GM04503 (cell line): ENCODE measurements at places on chromosomes 6 and 20.

- DNase-seq: no peak
Observed at GRCh38 chr20:63708301-63709148, 686 bp downstream of the ZGPAT start.

DNA sequence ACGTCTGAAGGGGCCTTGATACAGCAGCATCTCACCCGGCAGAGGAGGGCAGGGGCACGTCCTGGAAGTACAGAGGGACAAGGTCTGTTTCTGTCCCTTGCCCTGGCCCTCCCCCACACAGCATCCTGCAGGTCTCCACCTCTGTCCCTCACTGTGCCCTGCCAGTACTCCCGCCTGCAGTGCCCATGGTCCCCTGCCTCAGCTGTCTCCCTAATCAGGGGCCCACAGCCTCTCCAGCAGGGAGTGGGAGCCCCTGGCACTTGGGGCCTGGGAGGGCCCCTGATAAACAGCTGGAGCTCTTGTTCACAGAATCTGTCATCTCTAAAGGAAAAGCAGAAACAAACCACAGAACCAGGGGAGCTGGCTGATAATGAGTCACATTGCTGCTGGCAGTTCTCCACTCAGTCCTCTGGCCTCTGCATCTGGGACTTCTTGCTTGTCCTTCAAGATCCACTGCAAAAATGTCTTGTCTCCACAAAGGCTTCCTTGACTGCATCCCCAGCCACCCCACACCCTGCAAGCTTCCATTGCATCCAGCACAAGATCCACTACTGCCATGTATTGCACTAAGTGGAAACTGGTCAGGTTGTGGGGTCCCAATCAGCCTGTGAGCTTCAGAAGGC is 33.2 kb upstream of the TAF8 start:
- peak; percentile 41 for DNase-seq

GRCh38 chr6:38018755-38019165 is 199.2 kb downstream of the ZFAND3 start:
- DNase-seq: no peak

DNA sequence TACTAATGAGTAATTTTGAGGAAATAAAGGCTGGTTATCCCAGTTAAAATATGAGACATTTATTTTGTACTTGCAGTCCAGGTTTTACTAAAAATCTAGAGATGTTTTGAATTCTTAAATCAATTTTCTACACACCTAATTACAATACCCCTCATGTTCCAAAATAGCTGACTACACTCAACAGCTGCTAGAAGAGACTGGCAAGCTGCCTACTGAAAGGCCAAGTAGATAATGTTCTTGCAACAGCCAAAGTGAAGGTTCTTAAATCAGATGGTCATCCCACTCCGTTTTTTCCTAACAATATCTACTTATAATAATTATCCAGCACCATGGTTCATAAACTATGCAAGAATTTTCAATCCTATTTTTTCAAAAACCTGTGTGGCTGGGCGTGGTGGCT is 69.0 kb downstream of the DTNBP1 start:
- DNase-seq: no peak

DNA sequence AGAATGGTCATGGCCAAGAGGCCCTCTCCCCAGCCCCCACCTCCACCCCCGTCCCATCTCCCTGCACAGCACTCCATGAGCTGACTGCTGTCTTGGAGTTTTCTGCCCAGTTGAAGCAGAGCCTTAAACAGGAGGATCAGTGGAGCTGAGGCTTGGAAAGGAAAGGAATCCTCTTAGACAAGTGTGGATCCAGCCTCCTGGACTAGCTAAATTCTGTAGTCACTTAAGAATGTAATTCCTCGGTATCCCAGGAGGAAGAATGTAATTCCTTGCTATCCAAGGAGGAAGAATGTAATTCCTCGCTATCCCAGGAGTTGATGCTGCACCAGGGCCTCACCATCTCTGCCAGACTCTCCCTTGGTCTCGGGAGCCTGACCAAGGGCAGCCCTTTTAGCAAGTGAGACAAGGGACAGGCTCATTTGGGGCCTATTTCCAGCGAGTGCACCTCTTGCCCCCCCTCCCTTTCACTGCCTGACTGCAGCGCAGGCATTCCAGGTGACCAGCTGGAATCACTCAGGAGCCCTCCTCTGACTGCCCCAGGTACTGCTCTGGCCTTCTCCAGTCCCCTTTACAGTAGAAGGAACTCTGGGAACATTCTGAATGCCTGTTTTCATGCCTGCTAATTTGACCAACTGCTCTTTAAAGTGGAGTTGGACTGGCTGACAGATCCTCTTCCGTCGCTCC is 76.2 kb downstream of the TCP11 start:
- no peak for DNase-seq
